ENCODE measurements at places on chromosomes 11 and 22. TPM values are rescaled to one million over a fixed set of nuclear protein-coding genes. Genes with fewer than 3 reads are reported as not detected.

- H3K27me3 ChIP-seq, result no peaks in the 10 kb centered on the region
- DNase-seq, result no peak
- H3K4me1 ChIP-seq, result no peaks in the 10 kb centered on the region
- no peaks in the 10 kb centered on the region for H3K36me3 ChIP-seq
- H3K4me3 ChIP-seq, result no peak overlapping the region
Measured at GRCh38 chr11:2677127-2677526, 22.7 kb downstream of the KCNQ1OT1 start.

DNA sequence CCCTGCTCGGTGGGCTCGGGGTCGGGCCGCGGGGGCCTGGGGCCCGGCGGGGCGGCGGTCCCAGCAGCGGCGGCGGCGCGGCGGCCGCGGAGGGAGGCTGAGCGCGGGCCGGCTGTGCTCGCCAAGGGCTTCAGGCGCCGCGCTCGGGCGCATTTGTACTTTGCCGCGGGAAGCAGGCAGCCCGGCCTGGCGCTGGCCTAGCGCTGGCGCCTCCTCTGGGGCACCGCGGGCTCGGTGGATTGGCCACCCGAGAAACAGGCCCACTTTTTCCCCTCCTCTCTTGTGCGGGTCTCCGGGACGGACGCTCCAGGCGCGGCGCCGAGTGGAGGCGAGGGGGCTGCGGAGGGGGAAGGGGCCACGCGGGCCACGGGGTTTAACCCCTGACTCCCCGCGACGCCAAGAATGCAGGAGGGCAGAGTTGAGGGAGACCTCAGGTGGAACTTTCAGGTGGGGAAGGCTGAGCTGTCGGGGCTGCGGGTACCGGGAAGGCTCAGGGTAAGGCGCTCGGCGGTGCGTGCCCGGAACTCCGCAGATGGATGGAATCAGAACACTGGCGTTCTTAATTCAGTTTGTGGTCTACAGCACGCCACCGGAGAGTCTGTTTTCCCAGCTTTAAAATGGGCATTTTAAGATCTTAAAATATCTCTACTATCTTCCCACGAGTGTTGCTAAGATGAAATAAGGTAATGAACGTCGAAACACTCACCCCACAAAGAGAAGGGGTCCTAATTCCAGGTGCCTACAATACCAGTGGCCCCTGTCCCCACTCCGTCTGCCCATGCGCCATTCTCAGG is at the start of gene CHRDL2:
CHRDL2 (minus strand) TSS at position 126 of the 794 bp plus-strand sequence. CDS start 538 bp downstream, outside the sequence.
- H3K4me1 ChIP-seq, result no peaks in the 10 kb centered on the region
- no peak within 1 kb of the TSS for H3K4me3 ChIP-seq
- no peak within 1 kb of the TSS for H3K27ac ChIP-seq
- DNase-seq, result no peak
- no peaks in the 10 kb centered on the region for H3K36me3 ChIP-seq

- H3K27ac ChIP-seq, result no peak overlapping the region
- no peak for DNase-seq
- no peaks in the 10 kb centered on the region for H3K4me1 ChIP-seq
- H3K36me3 ChIP-seq, result no peaks in the 10 kb centered on the region
- no peaks in the 10 kb centered on the region for H3K27me3 ChIP-seq
Measured at GRCh38 chr11:124700028-124700427, 26.3 kb downstream of the SPA17 start.

GRCh38 chr11:94920311-94920710 is 53.0 kb downstream of the CWC15 start:
- H3K4me1 ChIP-seq, result no peaks in the 10 kb centered on the region
- H3K36me3 ChIP-seq, result no peaks in the 10 kb centered on the region
- H3K4me3 ChIP-seq, result no peak overlapping the region
- no peaks in the 10 kb centered on the region for H3K27me3 ChIP-seq

DNA sequence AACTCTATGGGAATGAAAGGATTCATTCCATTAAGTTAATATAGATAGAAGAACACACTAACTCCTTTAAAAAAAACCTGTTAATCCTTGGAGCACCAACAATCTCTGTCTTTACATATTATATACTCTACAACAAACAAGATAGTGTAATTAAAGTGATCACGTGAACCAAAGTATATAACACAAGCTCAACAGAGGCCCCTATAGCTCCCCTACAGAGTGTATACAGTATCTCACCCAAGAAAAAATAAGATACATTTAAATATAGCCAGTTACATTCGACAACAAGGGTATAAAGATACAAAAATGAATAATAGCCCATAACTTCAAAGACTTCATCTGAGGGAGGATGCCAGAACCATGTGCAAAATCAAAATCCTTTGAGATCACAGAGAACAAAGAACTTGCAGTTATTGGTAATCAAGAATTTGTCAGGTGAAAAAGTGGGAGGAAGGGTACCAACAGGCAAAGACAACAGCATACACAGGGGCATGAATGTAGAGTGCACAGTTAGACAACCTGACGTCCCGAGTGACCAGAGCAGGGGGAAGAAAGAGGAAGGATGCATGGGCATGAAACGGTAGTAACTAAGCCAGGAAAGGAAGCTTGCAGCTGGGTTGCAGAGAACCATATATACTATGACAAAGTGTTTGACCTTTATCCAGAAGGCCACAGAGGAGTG is 4.7 kb downstream of the FCHSD2 start:
- no peak overlapping the region for H3K4me3 ChIP-seq
- H3K4me1 ChIP-seq, result peaks cover 8% of the 10 kb centered on the region
- H3K36me3 ChIP-seq, result no peaks in the 10 kb centered on the region
- H3K27ac ChIP-seq, result no peak overlapping the region
- H3K27me3 ChIP-seq, result no peaks in the 10 kb centered on the region
- DNase-seq, result no peak

DNA sequence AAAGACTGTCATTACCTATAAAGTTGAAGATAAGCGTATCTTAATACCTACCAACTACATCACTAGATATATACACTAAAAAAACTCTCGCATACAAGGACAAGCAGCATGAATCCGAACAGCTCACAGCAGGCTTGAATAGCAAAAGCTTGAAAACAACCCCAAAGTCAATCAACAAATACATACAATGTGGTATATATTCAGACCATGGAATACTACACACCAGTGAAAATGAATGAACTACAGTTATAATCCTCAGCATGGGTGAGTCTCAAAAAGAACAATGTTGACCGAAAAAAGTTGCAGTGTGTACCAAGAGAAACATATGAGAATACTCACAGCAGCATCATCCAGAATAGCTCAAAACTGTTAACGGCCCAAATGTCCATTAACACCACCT is 25.2 kb downstream of the USP28 start:
- no peak for DNase-seq
- no peak overlapping the region for H3K4me3 ChIP-seq
- no peak overlapping the region for H3K27ac ChIP-seq
- H3K36me3 ChIP-seq, result peaks cover 13% of the 10 kb centered on the region
- H3K4me1 ChIP-seq, result no peaks in the 10 kb centered on the region

GRCh38 chr11:104332110-104332509 is 168.2 kb upstream of the PDGFD start:
- H3K4me1 ChIP-seq, result no peaks in the 10 kb centered on the region
- H3K4me3 ChIP-seq, result no peak overlapping the region
- H3K36me3 ChIP-seq, result no peaks in the 10 kb centered on the region

GRCh38 chr22:23563111-23563510 is 17.0 kb downstream of the IGLL1 start:
- no peaks in the 10 kb centered on the region for H3K27me3 ChIP-seq
- H3K36me3 ChIP-seq, result no peaks in the 10 kb centered on the region
- H3K4me3 ChIP-seq, result no peak overlapping the region
- no peaks in the 10 kb centered on the region for H3K4me1 ChIP-seq
- no peak overlapping the region for H3K27ac ChIP-seq

DNA sequence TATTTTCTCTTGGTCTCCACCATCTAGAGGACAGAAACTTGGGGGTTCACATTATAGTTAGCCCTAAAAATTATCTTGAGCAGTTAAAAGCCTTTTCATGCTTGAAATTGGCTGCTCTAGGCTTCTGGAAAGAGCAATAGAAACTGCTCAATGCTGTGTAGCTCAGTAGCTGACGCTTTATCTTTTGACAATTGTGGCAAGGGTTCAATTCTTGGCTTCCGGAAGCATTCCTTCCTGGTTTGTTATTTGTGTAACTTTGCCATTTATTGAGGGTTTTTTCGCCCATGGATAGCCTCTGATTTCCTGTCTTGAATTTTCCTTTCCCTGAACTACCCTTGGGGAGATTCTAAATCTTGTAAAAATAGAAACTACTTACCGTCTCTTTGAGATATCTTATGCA is 10.3 kb upstream of the OR56A1 start:
- no peak for DNase-seq
- H3K27me3 ChIP-seq, result peaks cover 76% of the 10 kb centered on the region
- no peak overlapping the region for H3K27ac ChIP-seq
- no peaks in the 10 kb centered on the region for H3K36me3 ChIP-seq
- H3K4me3 ChIP-seq, result no peak overlapping the region

GRCh38 chr11:88861618-88862017 is 204.2 kb downstream of the GRM5 start:
- H3K27ac ChIP-seq, result no peak overlapping the region
- H3K4me3 ChIP-seq, result no peak overlapping the region
- no peaks in the 10 kb centered on the region for H3K36me3 ChIP-seq
- no peak for DNase-seq

Gene MYRF
- total RNA-seq, result 52.3 TPM

Gene CRYBA4
- total RNA-seq, result not detected

Gene RPS6KB2
- 54.1 TPM for total RNA-seq

Gene GPR83
- 0.39 TPM for total RNA-seq

Gene THYN1
- 32.2 TPM for total RNA-seq

Gene NRGN
- 33.3 TPM for total RNA-seq

Gene MIAT
- 0.54 TPM for total RNA-seq

Gene SAA2
- 5.2 TPM for total RNA-seq

Gene CATSPER1
- 2.4 TPM for total RNA-seq

Gene ELFN2
- 45.4 TPM for total RNA-seq

Gene TPBGL
- total RNA-seq, result 0.12 TPM
